ENCODE measurements at places on chromosomes 5 and 9.

DNA sequence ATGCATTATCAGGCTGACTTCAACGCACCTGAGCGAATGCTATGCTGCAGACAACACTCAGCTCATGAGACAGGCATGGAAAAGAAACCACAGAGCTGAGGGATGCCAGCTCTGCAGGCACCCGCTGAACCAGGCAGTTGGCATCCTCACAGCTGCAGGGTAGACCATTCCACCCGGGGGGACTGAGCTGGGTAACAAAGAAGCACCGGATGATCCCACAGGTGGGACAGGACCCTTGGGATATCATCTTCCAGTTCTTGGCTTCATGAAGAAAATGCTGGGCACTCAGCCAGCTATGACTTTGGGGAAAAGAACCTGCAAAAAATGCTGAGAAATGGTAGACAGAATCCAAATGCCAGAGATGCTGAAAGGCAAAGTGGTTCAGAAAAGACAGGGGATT is 9.6 kb downstream of the EPB41L4B start:
- DNase-seq: no peak

DNA sequence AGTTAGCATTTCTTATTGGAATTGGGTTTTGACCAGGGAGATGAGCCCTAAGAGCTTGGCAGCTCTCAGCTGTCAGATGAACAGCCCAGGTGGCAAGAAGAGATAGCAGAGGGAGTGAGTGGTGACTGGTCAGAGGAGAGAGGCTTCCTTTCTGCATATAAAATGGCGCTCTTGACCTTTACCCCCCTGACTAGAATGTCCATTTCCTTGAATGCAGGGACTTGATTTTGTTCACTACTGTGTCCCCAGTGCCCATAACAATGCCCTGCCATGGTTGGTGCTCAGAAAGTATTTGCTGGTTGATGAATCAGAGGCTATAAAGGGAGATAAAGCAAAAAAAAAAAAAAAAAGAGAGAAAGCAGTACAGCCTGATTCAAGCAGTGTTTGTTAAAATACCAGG is 7.2 kb downstream of the CHMP5 start:
- no peak for DNase-seq

- DNase-seq: no peak
These were observed 275.2 kb upstream of the CDH9 start for GRCh38 chr5:27313549-27313948.

DNA sequence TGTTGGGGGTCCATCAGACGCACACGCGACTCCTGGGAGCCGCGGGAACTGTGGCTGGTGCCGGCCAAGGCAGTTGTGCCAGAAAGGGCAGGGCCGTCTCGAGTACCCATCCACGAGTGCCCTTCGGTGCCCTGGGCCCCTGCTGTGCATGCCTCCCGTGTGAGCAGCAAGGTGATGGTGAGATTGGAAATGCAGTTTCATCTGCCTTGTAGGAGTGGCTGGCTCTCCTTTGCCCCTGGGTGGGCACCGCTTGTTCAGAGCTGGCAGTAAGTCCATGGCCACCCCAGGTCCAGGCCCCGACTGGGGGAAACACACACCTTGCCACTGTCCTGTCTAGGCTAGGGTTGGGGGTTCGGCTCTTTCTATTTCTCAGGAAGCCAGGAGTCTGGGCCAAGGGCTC is 5.7 kb downstream of the NKD2 start:
- DNase-seq: no peak

- DNase-seq: no peak
These were observed 424.2 kb downstream of the TUSC1 start for GRCh38 chr9:25254051-25254450.

DNA sequence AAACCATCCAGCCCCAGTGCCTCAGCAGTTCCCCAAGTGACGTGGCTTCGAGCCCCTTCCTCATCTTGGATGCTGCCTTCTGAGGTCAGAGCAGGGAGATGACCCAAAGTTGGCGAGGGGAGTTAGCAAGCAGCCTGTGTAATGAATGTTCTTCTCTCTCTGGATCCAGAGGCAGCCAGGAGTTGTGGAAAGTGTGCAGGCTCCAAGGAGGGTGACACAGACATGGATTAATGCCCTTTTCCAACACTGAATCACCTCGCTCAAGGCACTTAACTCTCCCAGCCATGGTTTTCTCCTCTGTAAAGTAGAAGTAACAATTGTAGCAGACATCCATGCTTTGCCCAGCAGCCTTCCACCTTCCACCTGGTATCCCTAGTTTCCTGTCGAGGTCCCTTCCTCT is 64.6 kb upstream of the HAND1 start:
- DNase-seq: no peak

DNA sequence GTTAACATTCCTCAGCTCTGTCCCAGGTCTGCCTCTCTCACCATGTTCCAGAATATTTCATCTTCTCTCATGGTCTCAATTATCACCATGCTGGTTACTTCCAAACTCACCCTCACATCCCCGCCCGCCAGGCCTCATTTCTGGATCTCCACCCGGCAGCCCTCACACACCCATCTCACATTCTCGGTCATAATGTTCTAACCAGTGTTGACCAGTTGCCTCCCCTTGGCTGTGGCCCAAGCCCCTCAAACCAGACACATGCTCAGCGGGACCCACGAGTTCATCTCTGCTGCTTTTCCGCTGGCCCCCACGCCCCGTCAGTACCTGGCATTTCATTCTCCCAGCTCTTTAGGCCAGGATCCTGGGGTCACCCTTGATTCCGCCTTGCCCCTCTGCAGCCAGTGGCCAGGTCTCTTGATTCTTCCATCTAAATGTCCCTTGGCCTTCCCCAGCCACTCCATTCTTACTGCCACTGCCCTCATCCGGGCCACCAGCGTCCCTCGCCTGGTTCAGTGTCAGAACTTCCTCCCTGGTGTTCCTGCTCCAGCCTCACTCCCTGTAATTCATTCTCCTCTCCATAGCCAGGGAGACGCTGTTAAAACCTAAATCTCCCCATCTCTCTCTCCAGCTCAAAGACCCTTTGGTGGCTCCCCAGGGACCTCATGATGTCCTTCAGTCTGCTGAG is 141.7 kb downstream of the MVB12B start:
- DNase-seq: no peak

DNA sequence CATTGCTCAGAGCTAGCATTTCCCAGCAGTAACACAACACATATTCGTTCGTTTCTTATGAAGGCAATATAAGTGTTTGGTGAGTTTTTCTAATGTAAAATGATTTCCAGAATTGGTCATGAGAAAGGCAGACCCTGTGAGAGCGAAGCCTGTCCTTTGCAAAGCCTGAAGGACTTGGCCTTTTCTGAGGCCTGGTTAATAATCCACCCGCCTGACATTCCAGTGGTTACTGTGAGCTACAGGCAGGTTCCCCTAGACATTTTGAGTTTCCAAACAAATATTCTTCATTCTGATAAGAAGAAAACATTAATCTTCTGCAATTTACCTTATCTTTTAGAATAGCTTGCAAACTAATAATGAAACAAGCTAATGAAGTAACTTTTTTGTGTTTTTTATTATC is 38.0 kb downstream of the ADAMTS16 start:
- DNase-seq: no peak

DNA sequence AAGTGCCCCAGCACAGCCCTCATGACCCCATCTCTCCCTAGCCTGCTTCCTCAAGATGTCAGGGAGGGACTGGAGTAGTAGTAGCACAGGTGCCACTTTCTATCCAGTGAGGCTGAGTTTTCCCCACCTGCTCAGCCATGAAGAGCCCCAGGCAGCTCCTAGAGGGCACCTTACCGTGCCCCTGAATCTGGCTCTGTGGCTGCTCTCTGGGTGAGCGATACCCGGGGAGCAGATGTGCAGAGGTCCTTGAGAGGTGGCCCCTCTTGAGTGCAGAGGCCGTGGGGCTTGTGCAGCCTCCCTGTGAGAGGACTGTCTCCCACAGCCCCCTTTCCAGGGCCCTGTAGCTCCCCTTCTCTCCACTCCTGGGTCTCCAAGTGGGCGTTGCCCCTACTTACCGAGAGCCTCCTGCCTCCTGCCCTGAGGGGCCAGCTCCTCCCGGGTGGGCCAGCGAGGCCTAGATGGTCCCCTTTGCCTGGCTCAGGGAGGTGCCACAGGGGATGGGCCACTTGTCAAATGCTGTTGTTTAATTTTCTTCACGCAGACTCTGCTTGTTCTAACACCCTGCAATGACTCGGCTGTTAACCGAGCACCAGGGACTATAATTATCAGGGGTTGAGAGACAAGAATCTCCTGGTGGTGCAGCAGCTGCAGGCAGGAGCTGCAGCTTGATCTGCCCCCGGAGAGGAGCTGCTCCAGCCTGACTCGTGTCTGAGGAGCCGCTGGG is 29.6 kb upstream of the PITX1 start:
- no peak for DNase-seq

DNA sequence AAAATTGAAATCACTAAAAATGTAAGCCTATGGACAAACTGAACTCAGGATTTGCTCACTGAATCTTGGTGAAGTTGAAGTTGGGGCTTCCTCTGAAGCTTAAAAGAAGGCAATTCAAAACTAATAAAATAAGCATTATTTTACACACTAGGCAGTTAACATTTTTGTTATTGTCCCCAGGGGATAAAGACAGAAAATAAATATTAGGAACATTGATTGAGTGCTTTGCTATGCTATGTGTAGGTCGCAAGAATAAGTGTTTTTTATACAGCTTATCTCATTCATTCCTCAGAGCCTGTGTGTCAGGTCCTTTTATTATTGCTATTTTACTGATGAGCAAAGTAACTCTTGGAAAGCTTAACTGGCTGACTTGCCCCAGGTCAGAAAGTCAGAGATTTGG is 82.2 kb downstream of the ZNF608 start:
- DNase-seq: no peak

All from NCI-H524 treated with DMSO at 0.1 percent for 48 hours (cell line).